SW 1271 (cell line): ENCODE measurements at places on chromosomes 5 and 9.

DNA sequence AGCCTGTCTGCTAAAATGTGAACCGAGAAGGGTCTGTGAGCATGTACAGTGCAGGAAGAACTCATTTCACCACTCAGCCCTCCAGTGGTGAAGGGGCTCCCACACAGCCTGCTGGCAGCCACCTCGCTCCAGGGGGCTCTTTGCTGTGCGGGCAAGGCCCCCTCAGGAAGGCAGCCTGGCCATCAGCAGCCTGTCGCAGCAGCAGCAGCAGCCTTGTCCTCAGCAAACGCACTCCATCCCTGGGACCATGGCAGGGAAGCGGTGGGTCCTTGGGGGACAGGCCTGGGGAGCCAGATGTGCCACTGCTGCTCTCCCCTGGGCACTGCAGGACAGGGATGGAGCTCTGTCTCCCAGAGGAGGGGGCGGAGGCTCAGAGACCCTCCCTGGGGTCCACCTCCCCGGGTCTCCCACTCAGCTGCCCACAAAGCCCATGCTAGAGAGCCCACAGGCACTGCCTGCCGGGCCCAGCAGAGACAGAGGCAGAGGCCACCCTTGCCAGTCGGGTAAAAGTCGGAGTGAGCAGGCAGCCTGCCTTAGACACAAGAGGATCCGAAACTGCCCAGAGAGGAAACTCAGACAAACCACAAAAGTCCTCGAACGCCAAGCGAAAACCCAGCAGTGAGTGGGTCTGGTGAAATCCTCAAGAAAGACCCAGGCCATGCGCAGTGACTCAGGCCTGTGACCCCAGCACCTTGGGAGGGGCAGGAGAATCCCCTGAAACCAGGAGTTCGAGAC is 8.0 kb downstream of the BRD3 start:
- DNase-seq = no peak

GRCh38 chr5:139392324-139392677 is 2.6 kb upstream of the MZB1 start:
- peak; percentile 48 for DNase-seq

- DNase-seq = no peak
Measured at GRCh38 chr5:150653145-150653761, 7.8 kb upstream of the MYOZ3 start.

DNA sequence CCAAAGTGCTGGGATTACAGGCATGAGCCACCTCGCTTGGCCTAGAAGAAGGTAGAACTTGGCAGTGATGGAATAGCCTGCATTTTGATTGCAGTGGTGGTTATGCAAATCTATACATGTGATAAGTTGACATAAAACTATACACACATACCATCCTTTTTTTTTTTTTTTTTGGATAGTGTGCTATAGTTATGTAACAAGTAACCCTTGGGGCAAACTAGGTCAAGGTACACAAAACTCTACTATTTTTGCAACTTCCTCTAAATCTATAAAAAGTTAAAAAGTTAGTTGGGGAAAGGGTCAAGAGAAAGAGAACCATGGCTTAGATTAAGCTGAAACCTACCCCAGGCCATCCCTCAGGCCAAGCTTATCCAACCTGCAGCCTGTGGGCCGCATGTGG is 11.1 kb downstream of the TRIM14 start:
- no peak for DNase-seq

- no peak for DNase-seq
Measured at GRCh38 chr5:164203581-164204225, 698.3 kb downstream of the MAT2B start.

DNA sequence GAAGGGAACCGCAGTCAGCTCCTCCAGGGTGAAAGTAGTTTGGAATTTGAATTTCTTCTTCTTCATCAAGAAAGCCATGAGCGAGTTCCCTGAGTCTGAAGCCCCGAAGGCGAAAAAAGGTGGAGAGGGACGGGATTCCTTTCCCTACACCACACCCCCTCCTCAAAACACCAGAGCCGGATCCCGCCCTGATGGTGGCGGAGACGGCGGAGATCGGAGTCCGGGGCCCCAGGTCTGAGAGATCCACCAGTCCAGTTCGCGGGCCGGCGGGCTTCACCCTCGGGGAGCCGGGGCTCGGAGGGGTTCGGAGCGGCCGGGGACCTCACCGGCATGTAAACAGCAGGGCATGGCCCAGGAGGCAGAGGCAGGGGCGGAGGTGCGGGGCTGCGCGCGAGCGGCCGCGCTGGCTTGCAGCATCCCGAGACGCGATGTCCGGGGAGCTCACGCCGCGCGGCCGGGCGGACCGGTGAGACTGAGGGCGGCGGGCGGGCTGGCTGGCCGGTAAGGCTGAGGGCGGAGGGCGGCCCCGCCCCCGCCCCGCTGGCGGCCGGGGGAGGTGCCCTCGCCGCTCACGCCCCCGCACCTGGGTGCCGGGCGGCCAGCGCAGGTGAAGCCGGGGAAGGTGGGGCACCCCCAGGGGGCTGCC is 606 bp downstream of the EEIG1 start:
- DNase-seq = no peak

DNA sequence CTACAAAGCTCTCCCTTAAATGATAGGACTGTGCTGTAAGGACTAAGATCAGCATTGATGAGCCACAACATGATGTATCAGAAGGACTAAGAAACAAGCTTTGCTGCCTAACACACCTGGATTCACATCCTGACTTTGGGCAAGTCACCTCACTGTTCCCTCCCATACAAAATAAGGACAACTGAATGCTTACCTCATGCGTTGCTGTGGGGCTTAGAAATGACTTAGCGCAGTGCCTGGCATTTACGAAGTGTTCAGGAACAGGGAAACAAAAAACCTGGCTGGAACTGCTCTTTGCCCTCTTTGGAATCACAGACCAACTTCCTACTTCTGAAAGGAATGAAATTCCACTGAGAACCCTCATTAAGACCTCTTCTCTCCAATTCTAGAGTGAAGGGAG is 113.7 kb downstream of the BAAT start:
- no peak for DNase-seq

DNA sequence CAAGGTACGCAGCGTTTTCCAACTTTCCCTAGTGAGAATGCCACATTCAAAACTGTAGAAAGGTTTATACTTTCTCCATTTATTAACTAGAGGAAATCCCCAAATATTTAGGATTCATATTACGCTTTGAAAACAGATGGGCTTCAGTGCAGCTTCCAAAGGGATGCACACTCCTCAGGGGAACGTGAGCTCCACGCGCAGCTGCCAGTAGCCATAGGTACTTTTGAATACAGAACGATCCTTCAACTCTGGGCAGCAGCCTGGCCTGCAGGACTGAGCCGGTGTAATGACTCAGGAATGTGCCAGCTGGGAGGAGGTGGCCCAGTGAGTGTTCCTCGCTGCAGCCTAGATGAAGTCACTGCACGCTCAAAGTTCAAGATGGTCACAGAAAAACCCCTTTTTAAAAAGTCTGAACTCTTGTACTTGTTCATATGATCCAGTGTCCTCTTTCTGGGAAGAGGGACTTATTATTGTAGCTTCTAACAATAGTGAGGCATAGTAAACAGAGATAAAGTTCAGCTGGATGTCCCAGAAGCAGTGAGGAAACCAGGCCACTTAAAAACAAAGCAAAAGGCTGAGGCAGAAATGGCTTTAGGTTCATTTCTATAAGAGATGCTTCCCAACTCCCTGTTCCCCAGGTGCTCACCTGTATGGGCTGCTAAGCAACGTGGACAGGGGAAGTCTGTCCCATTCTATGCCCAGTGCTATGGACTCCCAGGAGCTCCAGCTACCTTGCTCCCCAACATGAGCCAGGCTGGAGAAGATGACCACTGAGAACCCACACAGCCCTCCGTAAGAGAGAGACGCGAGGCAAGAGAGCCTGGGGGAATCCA is 130.0 kb downstream of the LHFPL2 start:
- DNase-seq = no peak

DNA sequence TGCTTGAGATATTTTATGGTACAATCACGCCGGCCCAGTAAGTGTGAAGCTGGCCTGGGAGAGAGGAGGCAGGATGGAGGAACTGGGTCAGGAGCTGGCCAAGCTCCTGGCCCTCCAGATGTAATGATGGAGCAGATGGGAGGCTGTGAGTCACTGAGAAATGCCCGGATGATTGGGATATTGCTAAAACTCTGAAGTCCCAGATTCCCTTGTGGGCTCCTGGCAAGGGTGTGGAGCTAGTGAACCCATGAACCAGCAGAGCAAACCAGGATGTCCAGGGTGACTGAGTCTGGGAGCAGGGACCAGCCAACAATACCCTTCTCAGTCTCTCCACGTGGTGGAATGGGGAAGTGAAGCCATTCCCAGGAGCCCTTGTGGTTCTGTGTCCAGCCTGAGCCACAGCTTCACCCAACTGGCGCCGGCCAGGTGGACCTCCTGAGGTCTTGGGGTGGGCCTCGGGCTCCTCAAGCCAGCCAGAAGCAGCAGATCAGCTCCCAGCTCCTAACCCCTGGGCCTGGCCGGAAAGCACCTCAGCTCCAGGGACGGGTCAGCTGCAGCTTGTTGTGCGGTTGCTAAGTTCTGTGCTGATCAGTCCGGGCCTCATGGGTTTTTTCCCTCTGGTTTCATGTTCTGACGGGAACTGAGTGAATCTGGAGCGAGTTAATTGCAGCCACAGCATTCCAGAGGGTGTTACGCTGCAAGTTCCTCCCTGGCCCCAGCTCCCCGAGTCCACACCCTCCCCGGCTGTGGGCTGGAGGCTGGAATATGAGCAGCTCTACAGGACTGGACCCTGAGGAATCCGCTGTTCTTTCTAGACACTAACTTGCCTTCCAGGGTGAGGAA is 37.6 kb downstream of the DUSP1 start:
- DNase-seq = peak; percentile 31

DNA sequence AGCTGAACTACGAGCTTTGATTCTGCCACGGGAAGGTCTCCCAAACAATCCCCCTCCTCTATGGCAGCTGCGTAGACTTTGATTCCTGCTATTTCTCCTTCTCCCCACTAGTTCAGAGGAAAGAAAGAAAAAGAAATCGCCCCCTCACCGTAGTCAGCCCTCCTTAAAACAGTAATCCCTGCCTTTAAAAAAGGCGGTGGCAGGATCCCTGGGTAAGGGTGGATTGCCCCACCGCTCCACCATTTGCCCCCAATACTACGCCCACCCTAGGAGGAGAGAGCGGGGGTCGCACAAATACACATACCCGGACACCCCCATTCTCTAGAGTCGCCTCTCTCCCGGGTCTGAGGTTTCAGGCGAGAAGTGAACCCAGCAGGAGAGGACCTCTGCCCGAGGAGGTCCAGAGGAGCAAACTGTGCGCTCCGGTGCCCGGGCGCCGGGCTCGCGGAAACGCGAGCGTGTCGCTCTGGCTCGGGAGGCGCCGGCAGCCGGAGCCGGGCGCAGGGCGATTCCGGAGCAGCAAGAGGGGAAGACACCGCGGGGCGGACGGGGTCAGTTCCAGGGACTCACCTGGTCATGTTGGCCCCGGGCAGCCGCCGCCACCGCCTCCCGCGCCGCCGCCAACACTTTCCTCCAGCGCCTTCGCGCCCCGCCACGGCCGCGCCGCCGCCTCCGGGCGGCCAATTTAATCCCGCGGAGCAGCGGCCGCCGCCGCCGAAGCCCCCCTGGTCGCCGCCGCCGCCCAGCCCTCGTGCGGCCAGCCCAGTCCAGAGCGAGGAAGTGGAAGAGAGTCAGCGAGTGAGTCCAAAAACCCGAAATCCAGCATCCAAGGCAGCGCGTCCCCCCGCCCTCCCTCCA is 1057.7 kb upstream of the DMAC1 start:
- no peak for DNase-seq

- DNase-seq = no peak
Measured at GRCh38 chr9:115135821-115136778, 18.1 kb upstream of the TNC start.

DNA sequence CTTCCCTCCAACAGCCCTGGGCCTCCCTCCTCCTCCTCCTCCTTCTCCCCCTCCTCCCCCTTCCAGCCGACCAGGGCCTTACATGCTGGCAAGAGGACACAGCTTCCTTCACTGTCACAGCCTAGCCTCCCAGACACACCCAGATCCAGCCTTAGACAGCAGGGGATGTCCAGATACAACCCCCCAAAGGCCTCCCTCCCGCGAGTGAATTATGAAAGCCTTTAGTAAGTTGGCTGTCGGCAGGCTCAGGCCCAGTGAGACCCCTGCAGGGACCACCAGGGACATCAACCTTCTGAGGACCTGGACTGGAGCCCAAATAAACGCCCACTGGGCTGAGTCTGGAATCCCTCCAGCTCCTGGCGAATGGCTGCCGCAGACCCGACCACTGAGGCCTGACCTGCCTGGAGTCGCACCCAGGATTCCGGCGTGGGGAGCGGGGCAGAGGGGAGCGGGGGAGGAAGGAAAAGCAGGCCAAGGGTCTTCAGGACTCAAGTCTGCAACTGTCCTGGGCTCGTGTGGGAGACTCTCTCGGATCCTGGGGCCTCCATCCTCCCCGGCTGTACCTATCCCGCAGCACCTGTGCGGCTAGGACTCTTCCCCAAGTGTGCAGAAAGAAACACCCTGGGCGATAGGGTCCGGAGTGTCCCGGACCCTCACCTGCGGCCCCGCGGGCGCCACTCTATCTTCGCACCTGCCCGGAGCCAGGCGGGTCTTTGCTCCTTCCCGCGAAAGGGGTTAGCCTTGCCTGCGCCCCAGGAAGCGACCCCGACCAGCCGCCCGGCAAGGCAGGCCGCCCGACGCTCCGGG is 705 bp downstream of the SEPTIN8 start:
- DNase-seq = no peak

DNA sequence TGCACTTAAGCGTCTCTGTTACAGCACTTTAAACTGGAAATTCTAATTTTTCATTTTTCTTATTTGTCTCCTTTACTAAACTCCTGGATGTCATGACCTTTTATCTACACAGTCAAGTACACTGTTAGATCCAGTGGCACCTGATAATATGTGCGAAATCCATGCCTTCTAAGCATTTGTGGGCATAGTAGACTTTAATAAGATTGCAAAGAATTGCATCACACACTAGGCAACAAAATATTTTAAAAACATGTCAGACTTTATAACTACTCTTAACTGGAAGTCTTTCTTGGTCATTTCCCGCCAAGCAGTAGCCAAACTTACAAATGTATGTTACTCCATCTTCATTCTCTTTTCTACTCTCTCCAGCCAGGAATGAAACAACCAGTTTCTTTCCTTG is 5.0 kb upstream of the SPINK1 start:
- no peak for DNase-seq

GRCh38 chr9:113355040-113355596 is 5.8 kb downstream of the BSPRY start:
- DNase-seq = no peak

DNA sequence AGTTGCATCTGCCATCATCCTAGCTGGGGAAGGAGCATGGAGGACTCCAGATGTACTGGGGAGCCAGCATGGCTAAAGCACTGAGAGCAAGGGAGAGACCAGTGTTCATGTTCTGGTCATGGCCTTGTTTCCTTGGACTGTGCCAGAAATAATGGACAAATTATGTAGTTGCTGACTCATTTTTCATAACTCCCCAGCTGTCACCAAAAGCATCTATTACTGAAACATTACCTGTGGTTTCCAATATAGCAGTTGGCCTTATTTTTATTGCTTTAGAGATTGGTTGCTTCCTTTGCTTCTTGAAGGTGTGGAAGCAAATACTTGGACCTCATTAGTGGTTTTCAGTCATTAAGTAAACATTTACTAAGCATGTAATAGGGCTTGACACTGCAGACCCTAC is 11.3 kb downstream of the RALGPS1 start:
- no peak for DNase-seq

DNA sequence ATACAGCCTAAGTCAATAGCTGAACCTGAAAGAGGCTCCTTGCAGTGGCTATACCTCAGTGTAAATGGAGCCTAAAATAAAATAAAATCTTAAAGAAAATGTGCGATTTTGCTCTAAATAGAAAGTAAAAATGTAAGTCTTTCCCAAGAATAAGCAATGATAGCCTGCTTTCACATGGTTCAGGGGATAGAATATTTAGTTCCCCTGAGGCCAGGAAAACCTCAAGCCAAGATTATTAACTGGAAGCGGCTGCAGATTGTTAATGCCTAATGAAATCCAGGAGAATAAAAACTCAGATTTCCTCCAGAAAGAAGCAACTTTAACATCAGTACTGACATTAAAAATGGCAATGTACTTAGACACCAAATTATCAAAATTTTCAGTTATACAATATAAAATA is 463.7 kb downstream of the CYLC2 start:
- DNase-seq = no peak
